ENCODE measurements at places on chromosomes 13 and 19.

- DNase-seq, result no peak
These were observed 3.7 kb downstream of the JUNB start for GRCh38 chr19:12794971-12795381.

GRCh38 chr13:105048677-105049076, 1486.8 kb downstream of the EFNB2 start:
- DNase-seq, result no peak

- DNase-seq, result no peak
These were observed 177.6 kb downstream of the SHISA2 start for GRCh38 chr13:25874064-25874737.

DNA sequence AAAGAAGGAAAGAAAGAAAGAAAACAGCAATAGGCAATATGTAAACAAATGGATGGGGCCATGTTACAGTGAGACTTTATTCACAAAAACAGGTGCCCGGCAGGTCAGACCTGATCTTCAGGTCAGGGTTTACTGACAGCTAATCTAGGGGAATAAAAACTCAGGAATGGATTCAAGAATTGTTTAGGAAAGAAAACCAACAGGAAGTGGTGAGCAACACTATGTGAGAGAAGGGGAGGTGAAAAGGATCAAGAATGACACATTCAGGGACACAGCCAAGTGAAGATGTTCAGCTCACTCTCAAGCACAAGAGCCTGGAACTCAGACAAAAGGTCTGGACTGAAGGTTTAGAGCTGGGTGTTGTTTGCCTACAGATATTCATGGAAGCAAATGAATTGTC, 244.5 kb downstream of the EFNB2 start:
- no peak for DNase-seq

DNA sequence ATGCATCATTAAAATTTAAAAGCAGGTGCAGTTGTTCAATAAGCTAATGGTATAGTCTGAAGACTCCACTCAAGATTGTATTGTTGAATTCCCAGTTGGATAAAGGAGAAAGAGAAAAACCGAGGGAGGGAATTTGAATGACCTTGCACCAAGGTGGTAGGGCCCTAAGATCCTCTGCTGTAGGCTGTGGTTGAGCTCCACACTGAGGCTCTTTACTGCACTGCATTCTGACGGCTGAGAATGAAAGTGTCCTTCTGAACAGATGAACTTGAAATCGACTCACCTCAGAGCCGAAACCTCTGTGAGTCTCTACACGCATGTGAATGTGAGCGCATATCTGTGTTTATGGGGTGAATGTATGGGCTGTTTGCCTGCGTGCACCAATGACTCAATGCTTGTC, 388.9 kb upstream of the DACH1 start:
- no peak for DNase-seq

GRCh38 chr19:51808333-51808986, 13.5 kb downstream of the FPR3 start:
- DNase-seq, result no peak

DNA sequence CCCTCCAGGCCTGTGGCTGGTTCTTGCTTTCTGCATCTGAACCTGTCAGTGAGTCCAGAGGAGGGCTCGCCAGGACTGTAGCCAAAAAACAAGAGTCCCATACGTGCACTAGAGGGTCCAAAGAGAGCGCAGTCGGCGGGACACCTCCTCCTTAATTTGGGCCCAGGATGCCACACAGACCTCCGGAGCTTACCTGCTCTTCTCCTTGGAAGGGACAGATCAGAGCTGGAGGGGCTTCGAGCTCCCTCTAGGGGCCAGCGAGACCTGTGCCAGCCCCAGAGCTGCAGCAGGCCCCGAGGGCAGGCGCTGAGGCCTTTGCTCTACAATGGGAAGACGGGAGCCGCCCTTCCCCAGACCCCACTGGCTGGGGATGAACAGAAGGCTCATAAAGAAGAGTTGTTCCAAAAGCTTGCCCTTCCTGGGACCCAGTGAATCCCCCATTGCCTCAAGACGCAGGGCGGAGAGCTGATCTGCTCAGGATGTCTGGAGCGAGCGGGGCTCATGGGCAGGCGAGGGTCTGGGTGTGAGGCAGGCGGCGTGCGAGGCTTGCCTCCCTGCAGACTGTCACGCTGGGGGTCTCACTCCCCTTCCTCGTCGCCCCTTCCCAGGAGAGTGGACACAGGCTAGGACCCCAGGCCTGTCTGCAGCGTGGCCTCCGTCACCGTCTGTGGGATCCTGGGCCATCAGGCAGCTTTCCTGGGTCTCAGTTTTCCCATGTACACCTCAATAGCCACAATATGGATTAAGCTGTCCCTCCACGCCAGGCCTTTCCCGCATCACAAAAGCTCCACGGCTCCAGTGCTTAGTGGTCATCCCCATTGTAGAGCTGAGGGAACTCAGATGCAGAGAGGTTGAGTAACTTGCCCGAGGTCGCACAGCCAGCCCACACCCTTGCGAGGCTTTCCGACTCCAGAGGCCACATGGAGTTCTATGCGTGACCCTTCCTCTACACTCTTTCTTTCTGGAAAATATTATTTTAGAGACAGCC, 46.9 kb upstream of the VSTM2B start:
- DNase-seq, result no peak

DNA sequence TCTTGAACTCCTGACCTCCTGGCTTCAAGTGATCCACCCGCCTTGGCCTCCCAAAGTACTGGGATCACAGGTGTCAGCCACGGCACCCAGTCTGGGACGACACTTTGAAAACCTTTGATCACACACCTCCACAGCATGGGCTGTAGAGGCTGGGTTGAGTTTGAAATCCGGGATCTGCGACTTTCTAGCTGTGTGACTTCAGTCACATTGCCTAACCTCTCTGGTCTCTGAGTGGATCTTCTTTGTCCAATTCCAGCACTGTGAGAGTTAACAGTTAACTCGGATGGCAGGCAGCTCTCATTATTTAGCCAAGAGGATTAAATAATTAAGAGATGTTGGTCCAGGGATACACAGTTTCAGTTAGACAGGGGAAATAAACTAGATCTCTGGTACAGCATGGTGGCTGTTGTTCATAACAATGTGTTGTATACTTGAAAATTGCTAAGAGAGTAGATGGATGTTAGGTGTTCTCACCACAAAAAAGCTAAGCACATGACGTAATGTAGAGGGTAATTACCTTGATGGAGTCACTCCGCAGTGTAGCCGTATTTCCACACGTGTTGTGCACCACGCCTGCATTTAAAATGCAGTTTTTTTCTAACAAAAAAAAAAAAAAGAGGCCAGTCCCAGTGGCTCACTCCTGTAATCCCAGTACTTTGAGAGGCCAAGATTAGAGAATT, 1.9 kb downstream of the GALP start:
- no peak for DNase-seq

DNA sequence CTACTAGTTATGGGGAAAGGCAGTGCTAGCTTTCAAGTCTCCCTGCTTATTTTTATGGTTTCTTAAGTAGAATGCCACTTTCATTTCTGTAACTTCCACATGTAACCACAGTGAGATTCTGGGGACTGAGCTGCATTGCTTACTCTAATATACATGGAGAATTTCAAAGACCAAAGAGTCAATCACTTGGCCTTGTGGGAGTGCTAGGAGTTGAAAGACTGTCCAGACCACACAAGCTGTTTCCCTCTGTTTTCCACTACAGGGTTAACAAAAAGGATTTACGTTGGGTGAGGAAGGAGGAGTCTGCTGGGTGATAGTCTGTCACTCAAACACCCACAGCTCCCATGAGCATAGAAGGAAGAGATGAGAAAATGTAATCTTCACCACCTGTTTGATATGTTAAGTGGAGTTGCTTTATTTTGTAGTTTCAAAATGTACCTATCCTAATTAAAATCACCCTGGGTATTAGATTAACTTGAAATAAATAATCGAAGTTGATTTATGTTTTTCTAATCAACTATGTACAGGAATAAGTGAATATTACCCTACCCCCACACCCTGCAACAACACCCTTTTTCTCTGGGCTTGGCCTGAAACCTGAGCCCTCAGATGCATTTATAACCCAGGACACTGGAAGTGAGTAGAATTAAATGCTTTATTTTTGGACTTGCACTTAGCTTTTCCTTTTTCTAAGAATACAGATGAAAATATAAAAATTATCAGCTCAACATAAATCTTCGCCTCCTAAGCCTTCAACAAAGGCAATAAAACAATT, 225.8 kb upstream of the SLC10A2 start:
- no peak for DNase-seq

- DNase-seq, result no peak
These were observed 15.6 kb upstream of the PROZ start for GRCh38 chr13:113142876-113143275.

- no peak for DNase-seq
These were observed 79.9 kb upstream of the MYCBP2 start for GRCh38 chr13:77406644-77407440.

GRCh38 chr19:40093416-40093815, 2.7 kb upstream of the ZNF780A start:
- no peak for DNase-seq

DNA sequence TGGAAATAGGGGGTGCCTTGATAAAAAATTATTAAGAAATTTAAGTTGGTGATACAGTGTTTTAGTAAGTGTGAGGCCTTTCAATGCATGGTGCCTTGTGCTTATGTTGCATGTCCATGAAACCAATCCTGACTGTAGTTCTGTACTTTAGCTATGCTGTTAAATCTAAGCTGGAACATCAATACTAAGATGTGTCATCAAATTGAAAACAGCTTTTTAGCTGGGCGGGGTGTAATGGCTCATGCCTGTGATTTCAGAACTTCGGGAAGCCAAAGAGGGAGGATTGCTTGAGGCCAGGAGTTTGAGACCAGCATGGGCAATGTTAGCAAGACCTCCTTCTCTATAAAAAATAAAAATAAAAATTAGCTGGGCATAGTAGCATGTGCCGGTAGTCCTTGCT, 930.3 kb upstream of the PCDH9 start:
- no peak for DNase-seq

- no peak for DNase-seq
These were observed 673.7 kb upstream of the MIR17HG start for GRCh38 chr13:90673746-90674145.

- DNase-seq, result peak; percentile 27
These were observed at the start of gene WDR87 for GRCh38 chr19:37905946-37906868. WDR87 (minus strand) TSS chr19:37906594; CDS start chr19:37898239, 8,355 bp downstream.

DNA sequence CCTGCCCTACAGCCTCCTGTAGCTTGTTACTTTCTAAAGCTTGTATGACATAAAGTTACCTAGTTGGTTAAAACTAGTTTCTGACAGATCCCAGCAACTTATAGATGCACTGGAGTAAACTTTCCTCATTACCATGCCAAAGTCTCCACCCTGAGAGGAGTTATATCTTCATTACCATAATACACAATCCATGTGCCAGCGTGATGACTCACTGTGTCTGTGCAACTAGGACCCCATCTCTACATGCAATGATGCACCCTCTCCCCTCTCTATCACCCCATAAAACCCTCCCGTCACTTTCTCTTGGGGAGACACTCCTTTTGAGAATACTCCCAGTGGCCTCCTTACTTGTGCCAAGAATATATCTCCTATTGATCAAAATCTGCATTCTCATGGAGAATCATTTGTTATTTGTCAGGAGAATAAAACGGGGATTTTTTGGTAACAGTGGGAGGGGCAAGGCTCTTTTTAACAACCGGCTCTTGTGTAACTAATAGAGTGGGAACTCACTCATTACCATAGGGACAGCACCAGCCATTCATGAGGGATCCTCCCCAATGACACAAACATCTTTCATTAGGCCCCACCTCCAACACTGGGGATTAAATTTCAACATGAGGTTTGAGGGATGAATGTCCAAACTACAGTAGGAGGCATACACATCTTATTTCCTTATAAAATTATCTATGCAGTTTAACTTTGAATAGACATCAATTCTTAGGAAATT, 235.1 kb upstream of the ATXN8OS start:
- DNase-seq, result no peak

- no peak for DNase-seq
These were observed 4.6 kb upstream of the TCF3 start for GRCh38 chr19:1656988-1657536.

DNA sequence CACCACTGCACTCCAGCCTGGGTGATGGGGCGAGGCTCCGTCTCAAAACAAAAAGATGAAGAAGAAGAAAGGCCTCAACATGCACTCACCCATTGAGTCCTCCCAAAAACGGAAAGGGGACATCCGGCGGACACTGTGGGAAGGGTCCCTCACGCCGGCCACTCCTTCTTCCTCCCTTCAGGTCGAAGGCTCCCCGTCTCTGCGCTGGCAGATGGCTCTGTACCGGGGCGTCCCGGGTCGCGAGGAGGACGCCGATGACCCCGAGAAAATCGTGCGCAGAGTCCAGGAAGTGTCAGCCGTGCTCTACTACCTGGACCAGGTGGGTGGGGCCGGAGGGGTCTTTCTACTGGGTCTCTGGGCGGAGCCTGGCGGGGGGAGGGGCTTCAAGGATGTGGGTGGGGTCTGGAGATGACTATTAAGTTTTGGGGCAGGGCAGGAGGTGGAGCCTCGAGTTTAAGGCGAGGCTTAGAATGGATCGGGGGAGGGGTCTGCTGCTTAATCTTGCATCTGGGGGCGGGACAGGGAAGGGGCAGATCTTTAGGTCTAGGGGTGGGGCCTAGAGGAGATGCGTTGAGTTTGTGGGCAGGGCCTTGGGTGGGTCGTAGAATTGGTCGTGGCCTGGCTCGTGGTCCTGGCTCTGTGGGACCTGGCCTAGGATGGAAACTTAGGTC, 90.2 kb downstream of the MAP4K1 start:
- no peak for DNase-seq

DNA sequence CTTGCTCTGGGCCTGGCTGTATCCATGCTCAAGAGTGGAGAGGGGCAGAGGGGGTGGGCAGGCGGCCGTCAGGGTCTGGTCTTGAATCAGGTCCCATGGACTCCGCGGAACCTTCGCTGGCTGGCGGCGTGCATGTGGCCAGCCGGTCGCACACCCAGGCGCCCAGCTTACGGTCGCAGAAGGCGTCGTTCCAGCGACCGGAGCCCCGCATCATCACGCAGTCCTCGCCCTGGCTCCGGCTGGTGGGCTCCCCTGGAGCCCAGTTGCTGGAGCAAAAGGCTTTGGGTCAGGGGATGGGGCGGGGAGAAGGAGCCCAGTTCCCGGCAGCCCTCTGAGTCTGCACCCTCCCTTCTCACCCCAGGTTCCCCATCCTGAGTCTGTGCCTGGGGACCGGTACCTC, 8.5 kb downstream of the TRAPPC5 start:
- DNase-seq, result no peak

DNA sequence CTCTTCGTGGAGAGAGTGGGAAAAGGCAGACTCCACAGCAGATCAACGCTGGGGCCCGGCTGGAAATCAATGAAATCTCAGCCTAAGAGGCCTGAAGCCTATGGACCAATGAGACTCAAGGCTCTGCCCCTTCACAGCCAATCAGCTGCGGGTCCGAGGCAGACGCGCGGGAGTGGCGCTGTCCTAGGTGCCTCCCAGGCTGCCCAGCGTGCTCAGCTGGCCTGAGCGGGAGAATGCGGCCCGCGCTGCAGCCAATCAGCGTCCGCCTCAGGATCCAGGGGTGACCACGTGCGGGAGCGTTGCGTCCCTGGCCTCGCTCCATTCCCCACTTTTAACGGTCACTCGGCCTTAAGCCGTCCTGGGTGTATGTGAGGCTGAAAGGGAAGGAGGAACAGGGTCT, at the start of gene ZBTB32:
Gene ZBTB32 (plus strand): TSS at position 341 of the 400 bp plus-strand sequence. CDS start 10,069 bp downstream, outside the sequence.
- DNase-seq, result no peak

GRCh38 chr13:97568850-97569249, 134.9 kb downstream of the RAP2A start:
- no peak for DNase-seq

All from activated T-cell treated with anti-CD3 and anti-CD28 coated beads, Interleukin-2, amount 50 U/mL, for 4 hours (primary cell).